ENCODE measurements at places on chromosomes 16 and 17. TPM values are rescaled to one million over a fixed set of nuclear protein-coding genes. Genes with fewer than 3 reads are reported as not detected.
A peak's percentile ranks its signal among the peaks of the same experiment; 100 is the strongest.

DNA sequence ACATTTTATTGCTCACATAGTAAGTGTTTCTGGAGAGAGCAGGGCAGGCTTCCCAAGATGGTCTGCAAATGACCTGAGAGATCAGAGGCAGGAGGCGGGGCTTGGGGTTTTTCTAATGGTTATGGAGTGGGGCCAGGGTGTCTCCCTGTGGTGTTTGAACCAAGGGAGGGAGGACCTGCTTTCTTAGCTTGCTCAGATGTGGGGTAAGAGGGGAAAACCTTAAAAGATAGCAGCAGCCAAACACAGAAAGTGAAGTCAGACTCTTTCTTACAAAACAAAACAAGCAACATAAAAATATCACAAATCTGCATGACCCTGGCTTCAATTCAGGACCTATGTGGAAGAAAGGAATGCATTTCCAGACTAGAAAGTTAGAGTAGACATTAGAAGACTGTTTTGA, 22.9 kb upstream of the DNAJA2 start:
- no peak overlapping the region for H3K27ac ChIP-seq
- DNase-seq, result no peak
- H3K4me3 ChIP-seq, result no peak overlapping the region
- H3K4me1 ChIP-seq, result no peaks in the 10 kb centered on the region
- no peaks in the 10 kb centered on the region for H3K36me3 ChIP-seq

DNA sequence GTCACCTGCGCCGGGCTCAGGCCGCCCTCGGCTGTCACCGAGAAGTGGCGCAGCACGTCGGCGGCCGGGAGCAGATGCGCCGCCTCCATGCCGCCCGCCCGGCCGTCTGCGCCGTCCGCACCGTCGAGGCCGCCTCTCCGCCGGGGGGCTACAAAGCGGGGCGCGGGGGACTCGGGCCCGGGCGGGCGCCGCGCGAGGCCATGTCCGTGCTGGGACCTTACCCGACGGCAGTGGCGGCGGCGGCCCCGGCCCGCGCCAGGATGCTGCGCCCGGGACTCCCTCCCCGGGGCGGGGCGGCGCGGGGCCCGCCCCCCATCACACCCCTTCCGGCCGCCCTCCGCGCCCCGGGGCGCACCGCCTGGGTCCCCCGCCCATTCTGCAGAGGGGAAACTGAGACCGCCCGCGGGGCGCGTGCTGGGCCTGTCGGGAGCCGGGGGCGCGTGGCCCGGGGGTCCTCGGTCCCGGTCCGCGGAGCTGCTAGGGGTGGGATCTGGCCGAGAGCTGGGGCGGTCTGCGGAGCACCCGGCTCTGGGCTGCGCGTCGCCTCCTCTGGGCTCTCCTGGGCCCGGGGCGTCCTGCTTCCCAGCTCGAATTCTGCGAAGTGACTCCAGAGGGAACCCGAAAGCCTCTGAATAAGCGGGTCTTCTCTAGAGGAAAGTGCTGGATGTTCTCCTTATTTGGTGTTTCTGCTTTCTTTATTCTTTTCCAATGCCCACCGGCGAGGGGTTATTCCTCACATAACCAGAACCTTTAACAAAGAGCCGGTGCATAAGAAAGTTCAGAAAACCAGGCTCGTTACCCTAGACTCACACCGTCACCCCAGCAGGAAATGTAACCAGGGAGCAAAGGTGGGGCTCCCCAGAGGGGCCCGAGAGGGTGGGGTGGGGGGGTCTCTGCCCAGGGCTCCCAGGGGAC, at the start of gene ATP2A3:
ATP2A3 (minus strand) TSS at position 235 of the 915 bp plus-strand sequence; CDS start at position 89, 146 bp downstream.
- no peaks in the 10 kb centered on the region for H3K27me3 ChIP-seq
- peak; percentile 77 for DNase-seq
- H3K4me1 ChIP-seq, result peaks cover 84% of the 10 kb centered on the region
- peak within 1 kb of the TSS; percentile 94 for H3K27ac ChIP-seq

DNA sequence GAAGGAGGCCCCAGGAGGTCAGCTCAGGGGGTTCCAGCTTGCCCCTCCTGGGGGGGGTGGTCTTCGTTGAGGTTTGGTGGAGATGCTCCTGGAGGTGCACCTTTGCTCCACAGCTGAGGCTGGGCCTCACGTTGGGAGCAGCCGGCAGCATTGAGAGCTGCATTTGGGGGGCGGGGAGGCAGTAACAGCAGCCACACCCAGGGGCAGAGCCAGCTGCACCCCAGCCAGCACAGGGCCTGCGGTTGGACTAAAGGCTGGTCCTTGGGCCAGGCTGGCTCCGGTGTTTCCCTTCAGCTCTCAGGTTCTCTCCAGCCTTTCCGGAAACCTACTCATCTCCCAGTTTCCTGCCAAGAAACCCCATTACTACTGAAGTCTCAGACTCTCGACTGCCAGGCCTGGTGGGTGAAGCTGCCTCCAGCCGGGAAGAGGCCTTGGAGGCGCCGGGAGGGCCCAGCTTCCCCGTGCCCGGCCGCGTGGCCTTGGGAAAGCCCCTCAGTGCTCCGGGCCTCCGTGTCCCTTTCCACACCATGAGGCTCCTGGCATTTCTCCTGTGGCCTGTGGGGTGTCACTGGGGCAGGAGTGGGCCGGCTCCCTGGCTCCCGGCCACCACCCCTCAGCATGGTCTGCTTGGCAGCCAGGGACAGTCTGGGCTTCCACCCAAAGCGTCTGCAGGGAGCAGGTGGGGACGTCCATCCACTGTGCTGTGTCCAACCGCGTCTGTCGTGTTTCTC, 14.0 kb upstream of the BAIAP2 start:
- peaks cover 18% of the 10 kb centered on the region for H3K4me1 ChIP-seq
- no peak overlapping the region for H3K4me3 ChIP-seq
- H3K27ac ChIP-seq, result no peak overlapping the region
- peaks cover 6% of the 10 kb centered on the region for H3K27me3 ChIP-seq
- H3K36me3 ChIP-seq, result no peaks in the 10 kb centered on the region
- no peak for DNase-seq

DNA sequence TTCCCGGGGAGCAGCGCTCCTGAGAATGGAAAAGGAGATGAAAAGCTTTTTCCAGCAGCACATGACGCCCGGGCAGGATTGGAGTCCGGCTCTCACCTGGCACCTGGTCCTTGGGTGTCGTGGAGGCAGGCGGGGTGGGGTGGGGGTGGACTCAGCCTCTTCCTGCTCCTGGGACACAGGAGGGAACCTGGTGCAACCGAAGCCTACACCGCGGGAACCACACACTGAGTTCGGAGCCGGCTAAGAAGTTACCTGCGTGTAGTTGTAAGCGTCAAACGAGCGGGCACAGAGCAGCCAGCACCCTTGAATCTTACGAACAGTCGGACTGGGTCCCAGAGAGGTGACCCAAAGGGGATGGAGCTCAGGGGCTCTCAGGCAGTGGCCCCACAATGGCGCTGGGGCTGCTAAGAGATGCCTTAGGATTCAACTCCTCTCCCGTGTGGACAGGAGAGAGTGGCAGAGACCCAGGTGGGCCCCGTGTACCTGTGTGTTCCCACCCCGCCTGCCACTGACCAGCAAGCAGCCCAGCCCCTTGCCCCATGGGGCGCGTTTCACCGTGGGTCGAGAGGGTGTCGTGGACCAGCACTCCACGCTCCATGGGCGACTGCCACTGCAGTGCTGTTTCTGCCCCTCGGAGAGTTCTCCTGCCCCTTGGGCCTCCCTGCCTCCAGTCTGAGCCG, 105.8 kb upstream of the METRNL start:
- no peak for DNase-seq
- H3K27ac ChIP-seq, result no peak overlapping the region
- peaks cover 25% of the 10 kb centered on the region for H3K4me1 ChIP-seq
- no peaks in the 10 kb centered on the region for H3K36me3 ChIP-seq
- no peak overlapping the region for H3K4me3 ChIP-seq

DNA sequence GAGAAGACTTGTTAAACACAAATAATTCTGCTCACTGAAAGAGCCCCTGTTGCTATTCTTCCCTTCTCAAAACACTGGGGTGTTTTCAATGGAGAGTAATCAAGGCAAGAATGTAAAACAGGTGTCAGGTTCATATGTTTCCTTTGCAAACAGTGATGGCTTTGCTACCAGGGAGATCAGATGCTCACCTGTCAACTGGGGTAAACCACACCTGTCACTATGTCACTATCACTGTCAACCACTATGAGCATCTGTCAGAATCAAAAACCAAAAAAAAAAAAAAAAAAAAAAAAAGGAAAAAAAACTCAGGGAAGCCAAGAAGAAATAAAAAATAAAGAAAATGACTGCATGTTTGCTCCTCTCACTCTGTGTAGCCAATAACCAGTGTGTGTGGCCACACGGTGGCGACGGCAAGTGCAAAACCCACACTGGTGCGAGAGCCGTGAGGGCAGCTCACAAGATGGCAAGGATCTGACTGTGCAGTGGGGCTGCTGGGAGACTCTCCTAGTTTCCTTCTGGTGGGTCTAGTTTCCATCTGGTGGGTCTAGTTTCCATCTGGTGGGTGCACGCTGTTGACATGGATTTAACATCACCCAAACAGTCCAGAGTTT, 22.7 kb downstream of the USP22 start:
- no peak for DNase-seq
- H3K27me3 ChIP-seq, result no peaks in the 10 kb centered on the region
- H3K4me1 ChIP-seq, result peaks cover 42% of the 10 kb centered on the region
- peak overlapping the region; percentile 81 for H3K27ac ChIP-seq

DNA sequence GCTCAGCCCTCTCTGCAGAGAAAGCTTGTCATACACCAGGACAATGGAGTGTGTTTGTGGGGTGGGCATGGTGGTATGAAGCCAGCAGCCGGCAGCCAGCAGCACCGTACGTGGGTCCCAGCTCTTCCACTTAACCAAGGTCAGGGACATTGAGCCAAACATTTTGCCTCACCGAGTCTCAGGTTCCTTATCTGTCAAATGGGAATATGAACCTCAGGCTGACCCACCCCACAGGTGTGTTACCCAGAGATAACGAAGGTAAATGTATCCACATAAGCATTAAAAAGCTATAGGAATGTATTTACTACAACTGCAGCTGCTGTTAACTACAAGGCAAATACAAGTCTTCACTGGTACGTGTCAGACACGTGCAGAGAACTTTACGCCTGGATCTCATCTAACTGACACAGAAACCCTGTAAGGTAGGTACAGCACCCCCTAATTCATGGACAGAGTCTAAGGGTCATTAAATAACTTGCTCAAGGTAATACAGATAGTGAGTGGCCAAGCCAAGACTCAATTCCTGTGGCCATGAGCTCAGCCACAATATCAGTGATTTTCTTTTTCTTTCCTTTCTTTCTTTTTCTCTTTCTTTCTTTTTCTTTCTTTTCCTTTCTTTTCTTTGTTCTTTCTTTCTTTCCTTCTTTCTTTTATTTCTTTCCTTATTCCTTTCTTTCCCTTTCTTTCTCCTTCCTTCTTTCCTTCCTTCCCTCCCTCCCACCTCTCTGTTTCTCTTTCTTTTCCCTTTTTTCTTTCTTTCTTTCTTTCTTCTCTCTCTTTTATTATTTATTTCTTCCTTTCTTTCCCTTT, 990 bp downstream of the SLC5A11 start:
- no peak for DNase-seq
- no peaks in the 10 kb centered on the region for H3K36me3 ChIP-seq
- H3K4me1 ChIP-seq, result no peaks in the 10 kb centered on the region
- H3K4me3 ChIP-seq, result no peak overlapping the region
- H3K27me3 ChIP-seq, result no peaks in the 10 kb centered on the region

DNA sequence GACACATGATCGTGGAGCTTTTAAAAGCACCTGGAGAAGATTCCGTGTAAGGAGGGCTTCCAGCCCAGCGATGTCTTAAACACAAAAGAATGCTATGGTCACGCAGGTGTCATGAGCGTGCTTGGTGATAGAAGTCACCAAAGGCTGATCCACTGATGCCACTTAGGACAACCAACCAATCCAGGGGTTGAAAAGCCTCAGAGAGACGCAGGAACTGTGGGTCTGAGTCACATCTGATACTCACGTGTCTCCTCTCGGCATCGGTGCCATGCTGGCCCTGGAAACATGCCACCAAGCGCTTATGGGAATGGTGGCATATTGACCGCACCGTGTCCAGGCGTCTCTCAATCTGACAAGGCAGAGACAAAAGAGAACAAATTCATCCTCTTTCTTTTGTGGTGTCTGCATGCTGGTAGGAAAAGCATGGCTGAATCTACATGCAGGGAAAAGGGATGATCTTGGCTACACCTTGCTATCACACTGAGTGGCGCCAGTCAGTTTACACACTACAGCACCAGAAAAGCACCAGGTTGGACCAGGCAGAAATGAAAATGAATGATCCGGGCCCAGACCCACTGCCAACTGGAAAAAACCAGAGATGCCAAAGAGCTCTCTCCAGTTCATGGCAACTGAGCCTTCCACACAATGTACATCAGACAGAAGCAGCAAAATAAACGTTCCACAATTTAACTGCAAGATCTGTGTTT, 38.0 kb downstream of the ARHGAP17 start:
- H3K4me1 ChIP-seq, result peaks cover 94% of the 10 kb centered on the region
- H3K27me3 ChIP-seq, result no peaks in the 10 kb centered on the region
- no peak overlapping the region for H3K4me3 ChIP-seq
- peak overlapping the region; percentile 96 for H3K27ac ChIP-seq

DNA sequence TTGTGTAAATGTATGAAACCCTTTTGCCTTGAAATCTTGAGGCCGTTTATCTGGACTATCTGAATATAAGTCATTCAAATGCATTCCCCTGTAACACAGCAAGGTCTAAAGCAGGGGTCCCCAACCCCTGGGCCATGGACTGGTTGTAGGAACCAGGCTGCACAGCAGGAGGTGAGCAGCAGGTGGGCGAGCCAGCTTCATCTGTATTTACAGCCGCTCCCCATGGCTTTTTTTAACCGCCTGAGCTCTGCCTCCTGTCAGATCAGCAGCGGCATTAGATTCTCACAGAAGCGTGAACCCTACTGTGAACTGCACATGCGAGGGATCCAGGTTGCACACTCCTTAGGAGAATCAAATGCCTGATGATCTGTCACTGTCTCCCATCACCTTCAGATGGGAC, 24.1 kb downstream of the DNAH3 start:
- no peaks in the 10 kb centered on the region for H3K4me1 ChIP-seq
- H3K4me3 ChIP-seq, result no peak overlapping the region
- peaks cover 4% of the 10 kb centered on the region for H3K36me3 ChIP-seq

DNA sequence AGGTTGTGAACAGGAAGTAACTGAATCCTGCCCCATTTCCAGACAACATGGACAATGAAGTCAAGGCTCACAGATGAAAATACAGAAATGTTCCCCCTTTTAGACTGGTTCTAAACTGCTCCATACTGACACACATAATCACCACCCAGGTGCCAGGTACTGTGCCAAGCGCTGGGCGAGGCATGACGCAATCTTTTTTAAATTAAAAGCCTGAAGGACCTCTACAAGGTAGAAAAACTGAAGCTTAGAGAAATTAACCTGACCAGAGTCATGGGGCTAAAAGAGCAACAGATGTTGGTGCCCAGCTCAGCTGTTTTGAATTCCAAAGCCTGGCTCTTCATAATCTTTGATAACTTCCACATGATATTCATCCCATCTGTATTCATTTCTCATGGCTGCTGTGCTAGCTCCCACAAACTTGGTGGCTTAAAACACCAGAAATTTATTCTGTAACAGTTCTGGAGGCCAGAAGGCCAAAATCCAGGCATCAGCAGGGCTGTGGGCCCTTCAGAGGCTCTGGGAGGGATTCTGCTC, 4.9 kb upstream of the RAB11FIP4 start:
- H3K27me3 ChIP-seq, result peaks cover 15% of the 10 kb centered on the region
- no peak overlapping the region for H3K27ac ChIP-seq
- DNase-seq, result no peak
- no peak overlapping the region for H3K4me3 ChIP-seq
- H3K4me1 ChIP-seq, result peaks cover 9% of the 10 kb centered on the region

The UBE2G1 gene
- total RNA-seq, result 66.5 TPM

The GNAO1 gene
- 0.53 TPM for total RNA-seq

The TLCD2 gene
- 0.04 TPM for total RNA-seq
